ENCODE measurements at places on chromosomes 6 and 20.

DNA sequence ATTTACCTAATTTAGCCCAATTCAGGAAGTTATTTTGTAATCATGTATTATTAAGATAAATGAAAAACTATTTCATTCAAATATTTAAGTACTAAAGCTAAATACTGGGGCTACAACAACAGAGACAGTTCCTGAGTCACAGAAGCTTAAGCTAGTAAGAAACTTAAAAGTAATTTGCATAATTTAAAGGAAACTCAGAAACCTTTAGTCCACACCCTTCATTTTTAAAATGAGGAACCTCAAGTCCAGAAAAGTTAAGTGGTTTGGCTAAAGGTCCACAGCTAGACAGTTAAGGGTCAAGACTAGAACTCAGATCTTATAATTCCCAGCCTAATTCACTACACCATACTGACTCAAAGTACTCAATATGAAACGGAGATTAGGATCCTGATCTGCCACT, 7.2 kb downstream of the LMBRD1 start:
- no peak for DNase-seq

DNA sequence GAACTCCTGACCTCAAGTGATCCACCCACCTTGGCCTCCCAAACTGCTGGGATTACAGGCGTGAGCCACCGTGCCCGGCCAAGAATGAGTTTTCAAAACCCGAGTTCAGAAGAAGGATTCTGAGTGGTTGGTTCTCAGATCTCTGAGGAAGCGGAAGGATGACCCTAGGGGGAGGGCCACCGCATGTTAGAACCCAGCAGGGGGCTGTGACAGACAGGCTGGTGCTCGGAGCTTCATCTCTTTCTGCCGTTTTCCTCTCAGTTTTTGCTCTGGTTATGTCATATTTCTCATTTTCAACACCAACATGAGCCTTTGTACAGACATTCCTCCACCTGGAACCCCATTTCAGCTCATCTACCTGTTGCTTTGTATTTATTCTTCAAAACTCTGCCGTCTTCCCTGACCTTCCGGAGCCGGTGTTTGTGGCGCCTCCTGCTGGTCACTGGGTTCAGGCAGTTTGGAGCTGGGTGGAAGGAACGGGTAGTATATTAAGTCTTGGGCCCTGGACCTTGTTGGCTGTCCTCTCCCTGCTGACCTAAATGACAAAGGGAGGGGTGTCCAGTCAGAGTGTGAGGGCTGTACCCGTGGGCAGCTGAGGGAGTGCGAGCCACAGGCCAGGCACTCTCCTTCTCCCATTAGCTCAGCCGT, at the start of gene DEFB123:
DEFB123 (plus strand) TSS at position 621 of the 648 bp plus-strand sequence. CDS start 67 bp downstream, outside the sequence.
- DNase-seq = no peak

DNA sequence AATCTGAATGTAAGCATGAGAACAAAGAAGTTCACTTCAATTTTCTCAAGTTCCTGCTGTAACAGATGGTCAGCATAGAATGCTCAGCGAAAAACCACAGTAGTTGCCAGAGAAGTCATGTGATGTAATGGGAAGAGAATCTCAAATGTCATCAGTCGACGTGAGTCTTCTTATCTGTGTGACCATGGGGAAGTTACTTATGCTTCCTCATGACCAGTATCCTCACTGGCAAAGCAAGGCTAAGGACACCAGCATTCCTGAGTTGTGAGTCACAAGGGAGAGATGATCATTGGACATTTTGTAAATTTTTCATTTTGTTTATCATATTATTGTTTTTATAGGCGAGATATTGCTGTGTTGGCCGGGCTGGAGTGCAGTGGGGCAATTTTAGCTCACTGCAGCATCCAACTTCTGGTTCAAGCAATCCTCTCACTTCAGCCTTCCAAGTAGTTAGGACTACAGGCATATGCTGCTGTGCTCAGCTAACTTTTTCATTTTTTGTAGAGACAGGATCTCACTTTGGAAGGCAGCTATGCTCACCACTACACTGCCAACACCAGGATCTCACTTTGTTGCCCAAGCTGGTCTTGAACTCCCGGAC, 21.9 kb downstream of the SGK1 start:
- DNase-seq = no peak

DNA sequence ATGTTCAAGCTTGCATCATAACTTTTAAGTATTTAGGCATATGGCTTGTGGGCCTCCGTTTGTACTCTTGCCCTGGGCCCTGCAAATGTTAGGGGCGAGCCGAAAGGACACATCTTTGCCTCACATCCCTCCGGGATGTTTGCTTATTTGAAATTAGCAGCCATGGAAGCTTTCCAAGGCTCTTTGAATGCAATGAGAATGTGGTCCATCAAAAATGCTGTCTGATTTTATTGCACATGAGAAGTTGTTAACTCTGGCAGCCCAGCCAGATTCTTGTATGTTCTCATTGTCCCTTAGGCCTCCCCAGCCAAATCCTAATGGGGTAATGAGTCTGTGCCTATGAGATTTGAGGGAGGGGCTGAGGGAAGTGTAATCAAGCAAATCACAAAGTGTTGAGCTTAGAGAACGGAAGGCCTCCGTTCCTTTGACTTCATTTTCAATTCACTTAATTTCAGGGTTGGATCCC, 261.2 kb upstream of the MARCKS start:
- peak; percentile 22 for DNase-seq

- no peak for DNase-seq
Measured at GRCh38 chr6:45174045-45174444, 154.1 kb upstream of the RUNX2 start.

DNA sequence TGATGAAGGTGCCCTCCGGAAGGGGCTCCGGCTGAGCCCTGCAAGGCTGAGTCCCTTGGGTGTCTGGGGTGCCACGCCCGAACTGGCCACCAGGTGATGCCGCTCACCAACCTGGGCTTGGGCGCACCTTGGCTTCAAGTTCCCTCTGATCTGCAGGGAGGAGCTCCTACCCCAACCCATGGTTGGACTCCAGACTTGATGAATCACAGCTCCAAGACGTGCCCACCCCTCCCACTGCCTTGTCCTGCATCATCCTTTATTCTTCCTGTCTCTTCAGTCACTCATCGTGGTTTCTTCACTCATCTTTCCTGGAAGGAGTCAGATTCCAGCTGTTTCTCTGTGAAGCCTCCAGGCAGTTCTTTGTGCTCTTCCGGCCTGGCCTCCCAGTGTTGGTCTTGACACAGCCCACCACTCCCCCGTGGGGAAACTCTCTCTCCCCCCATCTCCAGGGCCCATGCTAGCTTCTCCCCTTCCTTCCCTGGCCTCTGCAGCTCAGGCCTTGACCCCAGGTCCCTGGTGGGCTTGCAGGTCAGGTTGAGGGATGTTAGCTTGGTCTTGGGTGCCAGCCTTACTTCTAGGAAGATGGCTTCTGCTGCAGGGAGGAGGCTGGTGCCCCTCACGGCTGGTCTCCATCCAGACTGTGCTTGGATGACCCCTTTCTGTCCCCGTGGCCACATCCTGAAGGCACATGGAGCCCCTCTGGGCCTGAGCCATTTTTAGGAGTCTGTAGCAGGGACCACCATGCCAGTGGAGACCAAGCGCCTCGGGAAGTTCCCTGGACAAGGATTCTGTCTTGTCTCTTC, 2.6 kb upstream of the ZBP1 start:
- DNase-seq = peak; percentile 45

- DNase-seq = no peak
Measured at GRCh38 chr20:21510414-21511384, 3.2 kb downstream of the NKX2-2 start.

DNA sequence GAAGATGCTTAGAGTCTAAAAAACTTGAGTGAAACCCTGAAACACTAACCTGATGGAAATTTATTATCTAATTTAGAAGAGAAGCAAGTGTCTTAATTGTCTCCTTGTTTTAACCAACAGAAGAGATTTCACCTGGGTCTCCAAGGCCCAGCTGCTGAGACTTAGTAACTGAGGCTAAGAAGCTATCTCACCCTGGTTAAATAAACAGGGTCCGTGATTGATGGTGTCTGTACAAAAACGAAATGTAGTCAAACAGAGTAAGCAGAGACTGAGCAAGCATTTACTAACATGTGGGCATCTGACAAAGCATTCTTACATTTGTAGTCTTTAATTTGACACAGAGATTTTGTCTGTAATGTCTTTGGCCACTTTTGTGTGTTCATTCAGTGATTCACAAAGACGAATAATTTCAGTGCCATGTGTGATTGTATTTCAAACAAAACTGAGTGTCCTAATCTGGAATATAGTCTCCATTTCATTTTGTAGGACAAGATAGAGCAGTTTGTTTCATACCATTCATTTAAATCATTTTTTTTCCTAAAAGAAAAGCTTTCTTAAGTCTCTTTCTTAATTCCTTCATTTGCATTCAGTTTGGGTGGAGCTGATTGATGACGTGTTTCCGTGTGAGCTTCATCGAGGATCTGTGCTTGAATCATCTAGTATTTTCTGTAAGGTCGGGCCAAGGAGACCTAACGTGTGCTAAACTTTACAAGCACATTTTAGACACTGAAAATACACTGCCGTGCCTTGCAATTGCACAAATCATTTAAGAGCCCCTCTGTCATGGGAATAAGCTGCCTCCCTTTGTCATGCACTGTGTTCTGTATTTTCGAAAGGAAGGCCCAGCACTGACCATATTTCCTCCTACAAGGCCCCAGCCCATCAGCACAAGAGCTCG, 170.6 kb upstream of the QKI start:
- no peak for DNase-seq

DNA sequence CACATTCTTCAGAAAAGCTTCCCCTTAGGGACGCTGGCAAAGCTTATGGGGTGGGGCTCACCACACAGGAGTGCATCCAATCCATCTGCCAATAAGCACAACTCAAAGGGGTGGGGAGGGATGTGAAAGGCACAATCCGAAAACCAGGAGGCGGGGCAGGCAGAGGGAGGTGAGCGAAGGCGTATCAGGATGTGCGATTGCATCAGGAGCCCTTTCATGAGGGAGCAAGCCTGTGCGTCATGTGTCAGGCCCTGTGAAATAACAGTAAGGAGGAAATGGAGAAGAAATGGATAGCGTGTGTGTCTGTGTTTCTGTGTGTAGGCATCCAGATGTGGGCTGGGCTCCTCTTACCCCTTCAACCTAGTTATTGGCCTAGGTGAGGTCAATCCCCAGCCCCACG, 382.4 kb upstream of the CDH4 start:
- no peak for DNase-seq

DNA sequence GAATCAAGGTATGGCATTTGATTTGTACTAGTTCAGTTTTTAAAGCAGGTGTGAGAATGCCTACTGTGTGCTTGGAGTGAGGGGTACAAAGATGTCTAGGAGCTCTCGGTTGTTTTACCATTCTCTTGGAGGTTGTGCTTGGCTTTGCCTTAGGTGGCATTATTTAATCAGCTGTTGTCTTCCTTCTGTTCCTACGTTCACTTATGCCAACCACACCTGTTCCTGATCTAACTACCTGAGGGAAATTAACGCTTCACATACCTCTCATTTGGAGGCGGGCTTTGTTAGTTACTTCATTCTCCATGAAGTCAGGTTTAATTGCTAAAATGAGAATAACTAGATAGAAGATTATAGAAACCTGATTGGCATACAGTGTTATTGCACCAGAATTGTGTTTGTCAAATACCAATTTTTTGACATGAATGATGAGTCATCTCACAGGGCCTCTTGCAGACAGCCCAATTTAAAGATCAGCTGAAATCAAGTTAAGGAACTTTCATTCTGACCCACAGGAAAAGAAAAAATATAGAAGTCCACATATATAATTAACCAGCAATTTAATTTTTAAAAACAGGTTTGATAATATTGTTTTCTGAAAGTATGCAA, 24.8 kb upstream of the PBOV1 start:
- DNase-seq = no peak

DNA sequence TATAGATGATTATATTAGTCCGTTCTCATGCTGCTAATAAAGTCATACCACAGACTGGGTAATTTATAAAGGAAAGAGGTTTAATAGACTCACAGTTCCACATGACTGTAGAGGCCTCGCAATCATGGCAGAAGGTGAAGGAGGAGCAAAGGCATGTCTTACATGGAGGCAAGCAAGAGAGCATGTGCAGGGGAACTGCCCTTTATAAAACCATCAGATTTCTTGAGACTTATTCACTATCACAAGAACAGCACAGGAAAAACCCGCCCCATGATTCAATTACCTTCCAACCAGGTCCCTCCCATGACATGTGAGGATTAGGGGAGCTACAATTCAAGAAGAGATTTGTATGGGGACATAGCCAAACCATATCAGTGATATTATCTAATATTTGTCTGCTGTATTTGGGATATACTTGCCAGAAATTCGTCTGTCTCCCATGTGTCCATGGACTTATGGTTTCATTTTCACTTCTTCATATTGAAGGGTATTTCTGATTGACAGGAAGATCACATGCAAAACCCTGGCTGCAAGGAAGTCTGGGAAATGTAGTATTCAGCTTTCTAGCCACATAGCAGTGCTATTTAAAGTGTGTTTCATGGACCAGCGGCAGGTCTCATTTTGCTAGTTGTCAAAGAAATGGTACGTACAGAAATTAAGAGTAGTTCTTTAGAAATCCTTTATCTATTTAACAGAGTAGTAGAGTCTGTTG, 50.5 kb upstream of the PAK5 start:
- DNase-seq = peak; percentile 6

GRCh38 chr20:60295214-60295613, 337.0 kb downstream of the CDH26 start:
- no peak for DNase-seq

DNA sequence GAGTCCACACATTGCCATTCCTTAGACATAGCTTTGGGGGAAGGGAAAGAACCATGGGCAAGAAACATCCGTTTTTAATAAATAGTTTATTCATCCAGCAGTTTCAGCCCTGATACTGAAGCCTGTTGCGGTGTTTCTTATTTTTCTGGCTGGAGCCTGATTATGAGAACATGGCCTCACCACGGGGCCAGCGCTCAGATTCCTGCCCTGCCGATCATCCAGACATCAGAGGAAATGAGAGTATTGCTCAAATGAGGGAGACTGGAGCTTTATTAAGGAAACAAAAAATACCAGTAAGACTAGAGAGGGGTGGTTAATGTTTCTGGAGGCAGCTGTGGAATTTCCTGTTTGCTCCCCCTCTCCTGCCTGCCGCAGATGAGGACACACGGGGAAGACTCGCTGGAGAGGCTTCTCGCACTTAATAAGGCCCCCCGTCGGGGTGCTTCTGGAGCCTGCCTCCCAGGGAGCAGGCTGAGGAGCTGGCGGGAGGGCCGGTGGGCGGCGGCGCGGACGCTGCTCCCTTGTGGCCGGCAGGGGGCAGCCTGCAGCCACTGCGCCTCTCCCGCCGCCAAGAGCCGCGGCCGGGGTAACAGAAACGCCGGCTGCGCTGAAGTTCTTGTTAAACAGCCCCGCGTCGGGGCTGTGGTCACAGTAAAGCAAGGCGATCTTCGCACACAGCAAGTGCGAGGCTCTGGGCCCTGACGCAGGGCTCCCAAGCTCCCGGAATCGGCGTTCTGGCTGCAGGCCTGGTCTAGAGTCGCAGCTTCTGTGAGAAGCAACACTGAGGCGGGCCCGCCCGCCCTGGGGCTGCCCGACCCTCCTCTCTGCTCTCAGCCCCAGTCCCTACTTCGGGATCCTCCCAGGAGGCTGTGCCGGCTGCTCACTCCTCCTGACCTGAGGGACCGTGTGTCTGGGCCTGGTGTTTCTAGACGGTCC, 17.5 kb downstream of the LEMD2 start:
- peak; percentile 69 for DNase-seq

GRCh38 chr6:124285146-124285545, 481.5 kb downstream of the NKAIN2 start:
- DNase-seq = no peak

GRCh38 chr6:121876721-121877120, 441.3 kb downstream of the GJA1 start:
- DNase-seq = no peak

- DNase-seq = no peak
Measured at GRCh38 chr20:16271450-16271849, 301.8 kb downstream of the KIF16B start.
